ENCODE measurements at places on chromosomes 5 and 9.

DNA sequence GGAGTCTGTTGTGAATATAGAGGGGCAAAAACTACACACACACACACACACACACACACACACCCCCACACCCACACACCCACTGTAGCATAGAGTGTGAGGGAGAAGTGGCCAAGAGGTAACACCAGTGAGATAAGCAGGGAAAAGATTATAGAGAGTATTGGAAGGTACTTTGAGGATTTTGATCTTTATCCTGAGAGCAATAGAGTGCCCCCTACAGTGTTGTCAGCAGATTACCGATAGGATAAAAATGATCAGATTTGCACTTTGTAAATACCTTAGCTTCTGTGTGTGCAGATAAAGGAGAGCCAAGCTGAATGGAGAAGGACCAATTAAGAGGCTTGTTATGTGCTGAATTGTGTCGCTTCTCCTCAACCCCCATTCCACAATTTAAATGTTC, 32.3 kb downstream of the ERCC6L2 start:
- H3K27me3 ChIP-seq = no peaks in the 10 kb centered on the region
- no peak for DNase-seq
- no peak overlapping the region for H3K4me3 ChIP-seq
- no peak overlapping the region for H3K27ac ChIP-seq
- H3K4me1 ChIP-seq = peaks cover 4% of the 10 kb centered on the region
- H3K36me3 ChIP-seq = no peaks in the 10 kb centered on the region

DNA sequence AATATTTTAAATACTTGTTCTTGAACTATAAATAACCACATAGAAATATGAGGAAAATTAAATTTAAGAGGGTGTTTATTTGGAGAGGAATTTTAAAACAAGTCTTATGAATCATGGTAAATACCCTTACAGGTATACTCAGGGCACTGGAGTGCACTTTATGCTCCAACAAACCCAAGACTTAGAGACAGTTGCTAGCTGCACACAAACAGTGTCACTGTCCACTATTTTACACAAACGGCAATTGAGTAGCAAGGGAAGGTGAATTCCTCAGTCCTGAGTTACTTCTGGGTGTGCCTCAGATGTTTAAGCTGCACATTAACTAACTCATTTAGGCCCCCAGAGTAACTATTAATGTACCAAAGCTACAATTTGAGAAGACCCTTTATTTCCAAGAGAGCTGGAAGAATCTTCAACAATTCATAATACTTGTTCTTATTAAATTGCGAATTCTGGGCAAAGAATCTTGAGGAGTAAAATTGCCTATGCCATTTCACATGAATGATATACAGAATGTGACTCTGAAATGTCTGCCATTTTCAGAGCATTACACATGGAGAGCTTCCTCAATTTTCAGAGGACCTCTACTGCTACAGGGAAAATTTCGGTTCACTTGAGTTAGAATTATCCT, 371.2 kb downstream of the PDE4D start:
- peaks cover 18% of the 10 kb centered on the region for H3K4me1 ChIP-seq
- no peak overlapping the region for H3K27ac ChIP-seq
- no peaks in the 10 kb centered on the region for H3K27me3 ChIP-seq

DNA sequence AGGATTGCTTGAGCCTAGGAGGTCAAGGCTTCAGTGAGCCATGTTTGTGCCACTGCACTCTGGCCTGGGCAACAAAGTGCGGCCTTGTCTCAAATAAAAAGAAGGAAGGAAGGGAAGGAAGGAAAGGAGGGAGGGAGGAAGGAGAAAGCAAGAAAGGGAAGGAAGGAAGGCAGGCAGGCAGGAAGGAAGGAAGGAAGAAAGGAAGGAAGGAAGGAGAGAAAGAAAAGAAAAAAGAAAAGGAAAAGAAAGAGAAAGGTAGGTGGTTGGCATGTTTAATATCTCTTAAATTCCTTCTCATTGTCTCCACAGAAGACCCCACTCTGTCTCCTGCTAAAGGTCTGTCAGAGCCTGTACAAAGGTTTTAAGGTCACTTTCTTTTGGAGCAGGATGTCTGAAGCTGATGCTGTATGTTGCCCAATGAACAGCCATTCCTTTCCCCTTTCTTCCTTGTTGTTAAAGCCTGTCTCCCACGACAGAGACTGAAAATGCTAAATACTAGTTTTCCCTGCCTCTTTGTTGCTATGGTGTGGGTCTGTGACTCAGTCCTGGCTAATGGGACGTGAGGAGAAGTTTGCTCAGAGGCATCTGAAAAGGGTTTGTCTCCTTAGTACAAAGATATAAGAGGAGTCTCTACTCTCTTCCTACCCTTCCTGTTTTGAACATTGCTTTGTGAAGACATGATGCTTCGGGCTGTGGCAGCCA, 213.3 kb downstream of the PCSK1 start:
- H3K27me3 ChIP-seq = peaks cover 6% of the 10 kb centered on the region
- peak overlapping the region; percentile 27 for H3K4me3 ChIP-seq
- DNase-seq = no peak
- H3K36me3 ChIP-seq = peaks cover 10% of the 10 kb centered on the region

- no peak overlapping the region for H3K4me3 ChIP-seq
- H3K27ac ChIP-seq = no peak overlapping the region
- no peaks in the 10 kb centered on the region for H3K27me3 ChIP-seq
- H3K4me1 ChIP-seq = no peaks in the 10 kb centered on the region
- no peak for DNase-seq
Measured at GRCh38 chr5:119220576-119221197, 135.1 kb upstream of the TNFAIP8 start.

GRCh38 chr5:2324788-2325187, 426.7 kb downstream of the IRX2 start:
- no peaks in the 10 kb centered on the region for H3K4me1 ChIP-seq
- H3K36me3 ChIP-seq = no peaks in the 10 kb centered on the region
- no peak overlapping the region for H3K4me3 ChIP-seq
- H3K27ac ChIP-seq = no peak overlapping the region
- no peak for DNase-seq
